ENCODE measurements at places on chromosomes 4 and X. TPM values are rescaled to one million over a fixed set of nuclear protein-coding genes. Genes with fewer than 3 reads are reported as not detected.

UGT2A3 gene
- not detected for total RNA-seq

GRCh38 chr4:120055795-120056194 is 10.9 kb downstream of the MAD2L1 start:
- no peak for DNase-seq

TCEAL2 gene
- total RNA-seq, result 0.42 TPM

DNA sequence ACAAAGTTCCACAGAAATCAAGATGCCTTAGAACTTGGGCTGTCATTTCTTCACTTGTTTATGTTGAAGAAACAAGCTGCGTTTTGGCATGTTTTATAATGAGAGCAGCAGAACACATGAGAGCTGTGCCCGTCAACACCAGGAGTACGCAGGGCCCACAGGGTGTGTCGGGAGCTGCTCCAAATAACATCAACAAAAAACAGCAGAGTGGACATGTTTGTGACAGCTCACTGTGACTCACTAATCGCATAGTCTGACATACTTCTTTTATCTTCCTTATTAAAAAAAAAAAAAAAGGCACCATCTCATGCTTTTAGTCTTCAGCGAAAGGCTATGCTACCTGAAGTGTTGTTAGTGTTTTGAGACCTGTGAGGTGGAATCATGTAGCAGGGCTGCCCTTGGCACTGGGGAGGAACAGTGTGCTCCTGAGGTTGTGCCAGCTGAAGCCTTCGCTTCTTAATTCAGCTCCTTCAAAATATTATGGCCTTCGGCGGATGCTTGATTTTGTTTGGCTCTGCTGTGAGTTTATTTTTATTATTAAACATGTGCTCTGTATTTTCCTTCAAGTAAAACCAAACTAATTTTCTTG is 32.8 kb downstream of the FHDC1 start:
- no peak for DNase-seq

LRRC66 gene
- not detected for total RNA-seq

- no peak for DNase-seq
Observed at GRCh38 chr4:150515135-150515534, 66.8 kb upstream of the MAB21L2 start.

MAMLD1 gene
- 1.2 TPM for total RNA-seq

- no peak for DNase-seq
Observed at GRCh38 chr4:159173886-159174285, 71.0 kb downstream of the RAPGEF2 start.

DNA sequence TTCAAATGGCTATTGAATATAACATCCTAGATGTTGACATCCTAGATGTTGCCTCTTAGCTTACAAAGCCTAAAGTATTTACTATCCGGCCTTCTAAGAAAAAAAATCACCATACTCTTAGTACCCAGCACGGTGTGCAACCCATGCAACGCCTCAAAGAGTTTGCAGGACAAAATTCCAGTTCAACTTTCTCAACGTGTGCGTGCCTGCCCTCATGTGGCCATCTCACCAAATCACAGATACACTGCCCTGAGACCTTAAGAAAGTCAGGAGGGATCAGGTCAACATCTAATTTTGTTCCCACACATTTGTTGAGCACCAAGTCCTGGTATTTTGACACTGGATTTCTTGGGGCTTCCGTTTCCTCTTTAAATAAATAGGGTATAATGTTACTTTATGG is 68.3 kb downstream of the CRMP1 start:
- DNase-seq, result no peak

All from CD8-positive, alpha-beta T cell (primary cell).